Aorta (tissue), 5 donors: ENCODE measurements at places on chromosomes 7 and 10. TPM values are rescaled to one million over a fixed set of nuclear protein-coding genes. Genes with fewer than 3 reads are reported as not detected.
A peak's percentile ranks its signal among the peaks of the same experiment; 100 is the strongest.

DNA sequence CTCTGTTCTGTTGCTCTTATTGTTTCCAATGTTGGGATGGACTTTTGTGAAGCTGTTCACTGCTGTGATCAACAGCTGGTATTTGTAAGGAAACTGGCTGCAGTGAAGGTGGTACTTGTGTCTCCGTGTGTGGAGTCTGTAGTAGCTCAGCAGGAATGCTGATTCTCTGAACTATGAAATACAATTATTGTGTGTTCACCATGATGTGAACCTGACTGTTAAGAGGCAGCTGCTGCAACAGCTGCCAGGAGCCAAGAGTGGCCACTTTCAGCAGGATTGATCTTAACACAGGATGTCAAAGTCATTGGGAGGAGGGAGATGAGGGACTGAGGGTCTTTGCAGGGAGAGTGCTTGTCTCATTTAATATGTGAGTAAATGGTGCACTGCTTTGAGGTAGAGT, 13.9 kb downstream of the VSTM2A start:
- no peak overlapping the region for H3K4me3 ChIP-seq
- H3K36me3 ChIP-seq = no peaks in the 10 kb centered on the region
- no peaks in the 10 kb centered on the region for H3K27me3 ChIP-seq
- H3K27ac ChIP-seq = no peak overlapping the region
- DNase-seq = no peak

GRCh38 chr7:92461027-92462003, 14.0 kb downstream of the GATAD1 start:
- no peak overlapping the region for H3K4me3 ChIP-seq
- H3K27me3 ChIP-seq = no peaks in the 10 kb centered on the region
- no peak for DNase-seq
- no peak overlapping the region for H3K27ac ChIP-seq

GRCh38 chr10:123994417-123995081, 98.8 kb downstream of the CHST15 start:
- H3K27me3 ChIP-seq = no peaks in the 10 kb centered on the region
- H3K4me1 ChIP-seq = no peaks in the 10 kb centered on the region
- DNase-seq = peak; percentile 91
- H3K36me3 ChIP-seq = no peaks in the 10 kb centered on the region
- H3K27ac ChIP-seq = no peak overlapping the region

GRCh38 chr7:100562195-100563099, 11.3 kb downstream of the SAP25 start:
- no peaks in the 10 kb centered on the region for H3K4me1 ChIP-seq
- H3K4me3 ChIP-seq = no peak overlapping the region
- H3K36me3 ChIP-seq = peaks cover 3% of the 10 kb centered on the region
- H3K27ac ChIP-seq = no peak overlapping the region

DNA sequence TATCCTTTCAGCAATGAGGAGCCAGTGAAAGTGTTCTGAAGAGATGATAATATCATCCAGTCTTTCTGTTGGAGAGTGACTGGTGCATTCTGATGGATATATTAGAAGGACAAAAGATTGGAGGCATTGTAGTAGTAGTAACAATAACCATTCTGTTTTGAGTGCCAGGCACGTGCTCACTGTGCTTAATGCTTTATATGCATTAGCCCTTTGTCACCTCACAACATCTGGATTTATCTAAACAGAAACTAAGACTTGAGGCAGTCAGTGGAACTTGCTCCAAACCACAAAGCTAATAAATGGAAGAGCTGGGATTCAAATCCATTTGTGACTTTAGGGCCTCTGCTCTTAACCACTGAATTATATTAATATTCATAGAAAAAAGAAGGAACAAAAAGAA, 84.5 kb upstream of the OIT3 start:
- H3K4me1 ChIP-seq = peaks cover 2% of the 10 kb centered on the region
- no peaks in the 10 kb centered on the region for H3K36me3 ChIP-seq
- H3K27me3 ChIP-seq = no peaks in the 10 kb centered on the region
- no peak overlapping the region for H3K27ac ChIP-seq
- no peak for DNase-seq

The C10orf62 gene
- total RNA-seq = 0.29 TPM

The NPM3 gene
- total RNA-seq = 19.8 TPM

The HERC4 gene
- total RNA-seq = 108 TPM
